ENCODE measurements at places on chromosomes 1 and 21.
A peak's percentile ranks its signal among the peaks of the same experiment; 100 is the strongest.

GRCh38 chr21:43332861-43333297 is 94.1 kb downstream of the SIK1 start:
- no peak for ATAC-seq

DNA sequence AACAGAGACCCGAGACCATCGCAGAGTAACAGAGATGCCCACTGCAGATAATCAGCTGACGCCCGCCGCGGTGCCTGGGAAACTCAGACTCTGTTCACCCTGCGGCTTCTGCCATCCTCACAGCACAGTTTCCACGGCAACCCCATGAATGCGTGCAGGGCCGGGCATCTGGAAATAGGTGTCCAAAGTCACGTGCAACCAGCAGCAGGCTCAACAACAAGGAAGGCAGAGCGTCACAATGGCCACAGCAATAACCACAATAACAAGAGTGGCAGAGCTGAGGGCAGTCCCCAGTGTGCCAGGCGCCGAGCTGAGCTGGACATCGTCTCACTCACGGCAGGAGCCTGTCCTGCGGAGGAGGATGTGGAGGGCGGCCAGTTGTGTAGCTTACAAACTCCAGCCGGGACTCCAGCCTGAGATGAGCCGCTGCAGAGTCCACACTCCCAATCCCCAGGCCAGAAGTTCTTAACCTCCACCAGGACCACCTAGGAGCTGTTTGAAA is 102.0 kb downstream of the CRYAA start:
- no peak for ATAC-seq

DNA sequence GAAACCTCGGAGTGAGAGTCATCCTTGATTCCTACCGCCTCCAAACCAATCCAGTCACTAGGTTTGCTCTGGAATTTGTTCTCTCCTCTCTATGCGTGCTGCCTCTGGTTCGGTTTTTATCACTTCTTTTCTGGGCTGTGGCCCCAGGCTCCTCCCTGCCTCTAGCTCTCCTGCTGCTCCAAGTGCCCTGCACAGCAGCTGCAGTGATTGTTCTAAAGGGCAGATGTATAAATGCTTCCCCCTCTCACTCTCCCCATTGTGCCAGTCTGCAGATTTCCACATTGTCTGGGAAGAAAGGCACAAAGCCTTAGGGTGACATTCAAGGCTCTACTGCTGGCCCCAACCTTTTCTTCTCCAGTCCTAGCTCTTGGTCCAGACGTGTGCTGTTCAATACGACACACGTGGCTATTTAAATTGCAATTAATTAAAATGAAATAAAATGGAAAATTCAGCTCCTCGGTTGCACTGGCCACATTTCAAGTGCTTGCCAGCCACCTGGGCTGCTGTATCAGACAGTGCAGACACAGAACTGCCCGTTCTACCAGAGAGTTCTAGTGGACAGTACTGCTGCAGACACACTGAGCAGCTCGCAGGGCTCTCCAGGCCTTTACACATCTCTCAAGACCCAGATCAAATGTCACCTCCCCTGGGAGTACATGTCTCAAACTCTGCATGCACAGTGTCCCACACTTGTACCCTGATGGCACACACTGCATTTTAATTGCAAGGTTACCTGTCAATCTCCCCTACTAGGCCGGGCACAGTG is 12.4 kb downstream of the TRIM62 start:
- ATAC-seq, result no peak

GRCh38 chr1:182568647-182569284 is 20.3 kb downstream of the RNASEL start:
- ATAC-seq, result no peak

DNA sequence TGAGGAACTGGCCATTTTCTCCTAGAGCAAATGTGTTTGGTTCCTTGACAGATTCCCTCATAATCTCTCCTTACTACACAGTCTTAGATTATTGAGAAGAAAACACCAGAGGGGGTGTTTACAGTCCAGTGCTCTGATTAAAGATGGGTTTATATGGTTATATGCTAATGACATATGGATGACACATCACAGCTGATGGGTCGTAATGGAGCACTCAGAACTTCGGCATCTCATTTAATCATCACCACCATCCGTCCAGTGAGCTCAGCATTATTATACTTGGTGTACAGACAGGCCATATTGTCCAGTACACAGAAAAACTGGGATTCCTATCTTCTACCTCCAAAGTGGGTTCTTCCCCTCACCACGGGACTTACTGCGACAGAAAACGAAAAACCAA is 22.3 kb upstream of the NR5A2 start:
- no peak for ATAC-seq

- no peak for ATAC-seq
Observed at GRCh38 chr1:209624558-209625549, 27.4 kb downstream of the LAMB3 start.

GRCh38 chr1:81111818-81112217 is 688.9 kb upstream of the ADGRL2 start:
- ATAC-seq, result no peak

- no peak for ATAC-seq
Observed at GRCh38 chr1:33577663-33578062, 105.2 kb downstream of the ZSCAN20 start.

DNA sequence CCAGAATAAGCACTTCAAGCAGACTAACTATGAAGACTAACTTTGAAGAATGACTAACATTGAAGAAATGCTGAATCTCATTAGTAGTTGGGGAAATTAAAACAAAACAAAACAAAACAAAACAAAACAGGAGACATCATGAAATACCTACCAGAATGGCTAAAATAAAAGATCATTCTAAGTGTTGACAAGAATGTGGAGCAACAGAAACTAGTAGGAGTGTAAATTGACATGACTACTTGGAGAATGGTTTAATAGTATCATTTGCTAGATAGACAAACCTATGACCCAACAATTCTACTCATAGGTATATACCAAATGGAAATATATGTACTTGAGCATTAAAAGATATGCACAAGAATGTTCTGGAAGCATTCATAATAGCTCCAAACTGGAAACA is 18.9 kb upstream of the ZFP69B start:
- ATAC-seq, result no peak

GRCh38 chr21:45448810-45449657 is 44.1 kb downstream of the COL18A1 start:
- no peak for ATAC-seq

- ATAC-seq, result no peak
Observed at GRCh38 chr21:26461500-26461899, 111.6 kb downstream of the CYYR1 start.

GRCh38 chr1:12173631-12174121 is 6.9 kb downstream of the TNFRSF1B start:
- peak; percentile 10 for ATAC-seq

DNA sequence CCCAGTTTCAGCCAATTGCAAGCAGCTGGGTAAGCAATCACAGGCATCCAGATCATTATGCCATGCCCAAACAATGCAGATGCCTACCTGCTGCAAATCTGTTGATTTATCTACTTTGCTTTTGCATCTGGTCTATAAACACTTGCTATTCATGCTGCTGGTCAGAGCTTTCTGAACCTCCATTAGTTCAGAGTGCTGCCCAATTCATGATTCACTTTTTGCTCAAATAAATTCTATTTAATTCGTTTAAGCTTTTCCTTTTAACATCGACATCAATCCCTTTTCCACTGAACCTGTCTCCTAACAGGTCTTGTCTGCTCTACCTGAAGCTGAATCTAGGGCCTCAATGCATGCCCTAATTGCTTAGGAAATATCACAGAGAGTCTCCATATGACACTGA is 99.4 kb upstream of the C1orf87 start:
- ATAC-seq, result no peak

DNA sequence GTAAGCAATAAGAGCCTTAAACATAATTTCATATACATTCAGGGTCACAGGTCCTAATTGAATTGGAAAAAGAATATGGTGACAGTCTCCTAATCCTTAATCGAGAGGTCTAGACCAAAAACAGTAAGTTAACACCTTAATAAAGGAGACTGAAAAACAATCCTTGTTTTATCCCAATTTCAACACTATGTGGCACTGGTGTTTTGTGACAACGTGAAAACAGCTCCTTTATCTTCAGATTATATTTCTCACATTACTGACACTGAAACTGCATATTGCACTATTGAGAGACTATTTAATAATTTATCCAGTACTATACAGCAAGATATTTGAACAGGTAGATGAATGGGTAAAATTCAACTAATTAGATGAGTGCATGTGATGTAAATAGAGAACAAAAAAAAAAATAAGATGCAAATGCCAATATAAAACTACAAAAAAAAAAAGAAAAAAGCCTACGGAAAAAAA is 34.1 kb downstream of the TP53BP2 start:
- ATAC-seq, result no peak

- ATAC-seq, result peak; percentile 66
Observed at GRCh38 chr1:19809044-19809750, 5.9 kb downstream of the RNF186 start.

- no peak for ATAC-seq
Observed at GRCh38 chr1:118791094-118791691, 196.9 kb downstream of the TBX15 start.

- ATAC-seq, result no peak
Observed at GRCh38 chr1:72013161-72013560, 269.2 kb downstream of the NEGR1 start.

DNA sequence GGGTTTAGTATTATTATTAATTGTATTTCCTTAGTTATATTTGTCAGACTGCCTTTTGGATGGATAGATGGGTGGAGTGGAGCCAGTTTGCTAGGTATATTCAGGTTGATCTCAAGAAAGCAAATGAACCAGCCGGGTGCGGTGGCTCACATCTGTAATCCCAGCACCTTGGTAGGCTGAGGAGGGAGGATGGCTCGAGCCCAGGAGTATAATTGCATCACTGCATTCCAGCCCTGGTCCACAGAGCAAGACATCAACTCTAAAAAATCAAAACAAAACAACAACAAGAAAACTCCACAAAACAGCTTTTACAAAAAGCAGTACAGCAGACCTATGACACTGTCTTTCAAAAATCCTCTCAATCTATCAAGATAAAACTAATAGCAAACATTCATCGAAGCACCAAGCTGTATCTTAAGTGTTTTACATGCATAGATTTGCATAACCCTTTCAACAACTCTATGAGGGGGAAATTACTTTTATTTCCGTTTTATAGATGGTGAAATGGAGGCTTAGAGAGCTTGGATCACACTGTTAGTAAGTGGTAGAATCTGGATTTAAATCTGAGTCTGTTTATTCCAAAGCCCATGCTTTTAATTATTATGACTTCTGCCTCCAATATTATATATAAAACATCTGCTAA is 25.5 kb downstream of the KMO start:
- no peak for ATAC-seq

DNA sequence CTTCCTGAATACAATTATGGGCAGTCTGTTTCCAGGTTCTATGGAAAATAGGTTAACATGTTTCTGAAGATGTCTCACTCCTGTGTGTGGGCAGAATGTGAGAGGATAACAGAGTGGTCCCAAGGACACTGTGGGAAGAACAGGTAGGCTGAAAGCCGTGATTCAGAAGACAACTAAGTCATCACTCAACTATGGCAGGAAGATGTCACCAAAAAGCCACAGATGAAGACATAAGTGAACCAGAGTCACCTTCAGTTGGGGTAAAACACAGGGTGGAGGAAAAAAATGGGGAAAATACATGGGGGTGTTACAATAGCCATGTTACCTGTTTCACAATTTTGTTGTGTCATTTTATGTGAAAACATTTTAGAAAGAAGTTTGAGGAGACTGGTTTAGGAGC is 75.1 kb downstream of the UCHL5 start:
- ATAC-seq, result peak; percentile 79

GRCh38 chr1:226590614-226591013 is 42.0 kb downstream of the STUM start:
- no peak for ATAC-seq

DNA sequence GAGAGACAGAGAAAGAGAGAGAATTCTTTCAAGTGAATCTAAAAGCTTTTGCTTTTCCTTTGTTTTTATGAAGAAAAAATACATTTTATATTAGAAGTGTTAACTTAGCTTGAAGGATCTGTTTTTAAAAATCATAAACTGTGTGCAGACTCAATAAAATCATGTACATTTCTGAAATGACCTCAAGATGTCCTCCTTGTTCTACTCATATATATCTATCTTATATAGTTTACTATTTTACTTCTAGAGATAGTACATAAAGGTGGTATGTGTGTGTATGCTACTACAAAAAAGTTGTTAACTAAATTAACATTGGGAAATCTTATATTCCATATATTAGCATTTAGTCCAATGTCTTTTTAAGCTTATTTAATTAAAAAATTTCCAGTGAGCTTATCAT is 117.6 kb downstream of the PTPRC start:
- ATAC-seq, result no peak

DNA sequence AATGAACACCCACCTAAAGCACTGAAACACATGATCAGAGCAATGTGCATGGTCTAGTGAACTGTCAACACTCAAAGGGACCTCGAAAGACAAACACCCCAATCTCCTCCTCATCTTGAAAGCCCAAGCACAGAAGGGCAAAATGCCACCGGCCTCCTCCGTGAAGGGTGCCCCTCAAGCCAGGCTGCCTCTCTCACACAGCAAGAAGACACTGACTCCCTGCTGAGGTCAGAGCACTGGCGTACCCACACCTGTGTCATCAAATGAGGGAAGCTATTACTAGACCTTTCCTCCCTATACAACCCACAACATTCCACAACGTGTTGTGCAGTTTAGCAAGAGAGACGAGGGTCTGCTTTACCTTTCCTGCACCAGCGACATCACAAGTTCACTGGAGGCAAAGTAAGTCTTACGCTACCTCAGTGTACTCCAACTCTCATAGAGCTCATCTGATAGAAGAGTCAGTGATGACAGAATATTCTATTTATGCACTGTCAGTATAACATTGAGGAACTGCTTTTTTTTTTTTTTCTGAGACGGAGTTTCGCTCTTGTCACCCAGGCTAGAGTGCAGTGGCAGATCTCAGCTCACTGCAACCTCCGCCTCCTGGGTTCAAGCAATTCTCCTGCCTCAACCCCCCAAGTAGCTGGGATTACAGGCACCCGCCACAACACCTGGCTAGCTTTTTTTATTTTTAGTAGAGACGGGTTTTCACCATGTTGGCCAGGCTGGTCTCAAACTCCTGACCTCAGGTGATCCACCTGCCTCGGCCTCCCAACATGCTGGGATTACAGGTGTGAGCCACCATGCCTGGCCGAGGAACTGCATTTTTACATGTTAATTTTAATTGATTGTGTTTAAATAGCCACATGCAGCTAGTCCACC is 3.3 kb downstream of the SH3BP5L start:
- ATAC-seq, result no peak

DNA sequence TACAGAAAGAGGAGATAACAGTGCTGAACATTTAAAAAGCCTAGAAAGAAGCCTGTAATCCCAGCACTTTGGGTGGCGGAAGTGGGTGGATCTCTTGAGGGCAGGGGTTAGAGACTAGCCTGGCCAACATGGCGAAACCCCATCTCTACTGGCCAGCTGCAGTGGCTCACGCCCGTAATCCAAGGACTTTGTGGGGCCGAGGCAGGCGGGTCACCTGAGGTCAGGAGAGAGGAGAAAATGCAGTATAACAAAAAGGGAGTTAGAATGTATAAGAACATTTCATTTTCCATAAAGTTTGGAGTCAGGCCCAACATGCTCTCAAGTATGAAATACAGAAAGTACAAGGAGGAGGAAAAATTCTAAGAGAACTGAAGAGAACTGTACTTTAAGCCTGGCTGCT is 134.5 kb downstream of the SMYD3 start:
- no peak for ATAC-seq

Measured in activated T-helper 17 cell treated with anti-CD3 and anti-CD28 coated beads, Interleukin-2, amount 50 U/mL, for 72 hours (primary cell).